ENCODE measurements at places on chromosomes 7 and 10. TPM values are rescaled to one million over a fixed set of nuclear protein-coding genes. Genes with fewer than 3 reads are reported as not detected.

DNA sequence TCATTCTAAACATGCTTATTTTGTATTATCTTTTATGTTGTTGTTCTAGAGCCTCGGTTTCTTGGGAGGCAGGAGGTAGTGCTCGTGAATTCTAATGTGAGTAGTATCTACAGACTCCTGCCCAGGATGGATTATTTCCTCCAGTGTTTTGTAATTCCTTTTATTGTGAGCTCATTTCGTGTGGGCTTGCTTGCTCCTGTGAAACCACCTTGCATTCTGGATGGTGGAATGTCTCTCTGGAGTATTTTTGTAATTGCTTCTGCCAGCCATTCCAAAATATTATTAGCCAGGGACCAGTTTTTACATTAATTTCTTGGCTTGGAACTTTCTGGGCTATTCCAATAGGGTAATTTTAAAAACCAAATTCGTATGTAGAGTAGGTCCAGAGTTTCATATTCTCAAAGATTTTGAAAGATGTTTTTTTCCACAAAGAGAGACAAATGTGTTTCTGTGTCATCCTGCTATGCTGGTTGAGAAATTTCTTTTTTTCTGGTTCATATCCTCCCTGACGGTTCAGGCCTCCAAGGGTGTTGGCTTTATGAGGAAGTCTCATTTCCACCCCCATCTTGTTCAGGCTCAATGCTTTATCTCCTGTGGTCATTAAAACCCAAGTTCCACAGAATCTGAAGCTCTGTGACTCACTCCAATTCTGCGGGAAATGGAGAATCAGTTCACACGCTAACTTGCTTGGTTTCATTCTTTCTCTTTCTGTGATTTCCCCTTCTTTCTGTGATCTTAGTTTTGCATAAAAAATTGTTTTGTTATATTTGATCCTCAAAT, 41.7 kb upstream of the CALD1 start:
- no peak for DNase-seq

GRCh38 chr7:101971457-101971856, 154.0 kb downstream of the CUX1 start:
- no peak for DNase-seq

- DNase-seq = no peak
Observed at GRCh38 chr10:18157881-18158280, 17.7 kb downstream of the CACNB2 start.

DNA sequence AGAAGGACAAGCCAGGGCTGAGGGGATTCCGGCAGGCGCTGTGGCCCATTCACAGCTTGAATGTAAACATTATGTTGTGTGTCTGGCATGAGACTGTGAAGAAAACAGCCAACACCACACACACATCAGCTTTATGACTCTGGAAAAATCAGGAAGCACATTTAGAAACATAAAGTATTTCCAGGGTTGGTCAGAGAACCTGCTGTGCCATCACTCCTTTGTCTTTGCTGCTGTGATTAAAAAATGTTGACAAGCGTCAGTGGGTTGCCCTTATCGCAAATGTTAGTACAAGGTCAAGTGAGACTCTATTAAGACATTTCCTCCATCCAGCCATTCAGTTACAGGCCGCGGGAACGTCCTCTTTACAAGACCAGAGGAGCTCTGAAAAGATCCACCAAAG, 95.4 kb downstream of the TAX1BP1 start:
- no peak for DNase-seq

ENTPD1 gene
- 0.37 TPM for total RNA-seq

DNA sequence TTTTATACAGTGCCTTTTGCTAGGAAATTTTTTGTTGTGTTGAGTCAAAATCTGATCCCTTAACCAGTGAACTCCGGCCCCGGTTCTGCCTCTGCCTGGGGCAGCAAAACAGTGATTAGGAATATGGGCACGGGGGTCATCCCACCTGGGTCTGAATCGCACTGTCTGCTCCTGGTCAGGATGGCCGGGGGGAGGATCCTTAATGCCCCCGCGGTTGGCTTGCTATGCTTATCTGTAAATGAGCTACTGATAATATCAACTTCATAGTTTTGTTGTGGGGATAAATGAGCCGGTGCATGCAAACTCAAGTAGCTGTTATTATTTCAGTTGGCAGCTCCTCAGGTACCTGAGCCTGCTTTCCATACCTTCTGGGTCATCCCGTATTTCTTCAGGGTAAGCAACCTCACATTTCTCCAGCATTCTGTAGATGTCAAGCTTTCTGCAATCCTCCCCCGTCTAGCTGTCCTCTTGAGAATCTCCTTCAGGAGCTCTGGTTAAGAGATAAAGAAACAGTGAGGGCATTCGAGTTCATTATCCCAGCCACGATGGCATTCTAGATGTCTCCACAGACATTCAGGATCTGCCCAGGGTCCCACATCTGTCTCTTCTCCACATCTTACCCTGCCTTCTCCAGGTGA, 592.2 kb downstream of the SDK1 start:
- DNase-seq = no peak

TES gene
- 15.0 TPM for total RNA-seq

GRCh38 chr10:114499116-114499515, 94.8 kb upstream of the AFAP1L2 start:
- no peak for DNase-seq
